C1 segment of cervical spinal cord (tissue), 14 donors: ENCODE measurements at places on chromosomes 7 and 10.

- DNase-seq = no peak
Measured at GRCh38 chr7:107471292-107472070, 1.6 kb downstream of the GPR22 start.

DNA sequence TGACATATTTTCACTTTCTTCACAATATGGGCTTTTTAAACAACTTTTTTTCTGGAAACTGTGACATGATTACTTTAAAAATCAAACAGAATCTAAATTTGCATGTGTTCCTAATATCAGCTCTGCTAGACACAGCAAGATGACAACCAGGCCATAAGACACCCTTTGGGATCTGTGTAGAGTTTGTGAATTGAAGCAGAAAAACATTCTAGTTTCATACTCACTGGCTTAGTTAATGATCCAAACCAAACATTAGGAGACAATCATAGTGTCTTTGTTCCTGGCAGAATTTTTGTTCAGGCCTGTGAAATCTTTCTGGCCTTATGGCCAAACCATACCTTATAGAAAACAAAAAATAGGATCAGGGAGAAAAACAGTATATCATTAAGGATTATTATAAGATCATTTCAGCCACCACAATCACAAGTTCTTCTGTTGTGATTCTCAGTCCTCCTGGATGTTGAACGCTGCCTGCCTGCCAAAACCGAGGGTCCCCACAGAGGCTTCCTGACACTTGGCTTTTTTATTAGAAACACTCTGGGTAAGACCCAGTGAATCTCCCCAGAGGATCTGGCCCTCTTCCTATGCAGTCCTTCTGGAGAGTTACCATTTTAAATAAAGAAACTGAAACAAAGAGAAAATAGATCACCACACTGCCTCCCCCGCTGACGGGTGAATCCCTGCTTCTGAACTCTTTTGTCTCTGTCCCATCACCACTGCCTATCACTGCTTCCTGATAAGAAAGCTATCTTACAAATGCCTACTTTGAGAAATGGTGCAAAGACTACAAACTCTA is 79.2 kb upstream of the PPP1R3C start:
- DNase-seq = no peak

DNA sequence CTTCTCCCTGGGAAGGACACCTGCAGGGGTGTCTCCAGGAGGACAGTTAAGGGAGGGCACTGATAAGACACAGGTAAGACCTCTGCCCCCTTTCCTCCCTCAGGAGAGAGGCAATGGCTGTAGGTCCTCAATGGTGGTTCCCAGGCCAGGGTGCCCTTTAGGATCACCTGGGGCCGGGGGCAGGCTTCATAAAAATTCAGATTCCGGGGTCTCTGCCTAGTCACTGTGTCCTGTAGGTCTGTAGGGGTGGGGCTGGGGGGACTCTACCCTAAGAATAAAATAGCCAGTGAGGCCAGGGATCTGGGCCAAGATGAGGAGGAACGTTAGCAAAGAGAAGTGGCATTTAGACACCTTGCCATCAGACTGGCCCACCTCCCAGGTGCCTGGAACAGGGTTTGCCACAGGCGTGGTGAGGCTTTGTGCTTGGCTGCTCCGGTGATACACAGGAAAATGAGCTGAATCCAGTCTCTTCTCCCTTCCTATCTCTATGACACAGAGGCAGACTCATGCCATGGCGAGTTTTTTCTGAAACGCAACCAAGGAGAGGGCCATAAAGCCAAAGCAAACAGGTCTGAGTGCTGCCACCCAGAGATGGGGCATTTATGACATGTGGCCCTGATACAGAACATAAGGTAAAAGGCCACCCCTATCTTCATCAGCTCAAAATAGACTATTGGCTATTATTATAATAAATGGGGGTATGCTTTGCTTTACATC is 52.6 kb downstream of the SH3PXD2A start:
- no peak for DNase-seq

DNA sequence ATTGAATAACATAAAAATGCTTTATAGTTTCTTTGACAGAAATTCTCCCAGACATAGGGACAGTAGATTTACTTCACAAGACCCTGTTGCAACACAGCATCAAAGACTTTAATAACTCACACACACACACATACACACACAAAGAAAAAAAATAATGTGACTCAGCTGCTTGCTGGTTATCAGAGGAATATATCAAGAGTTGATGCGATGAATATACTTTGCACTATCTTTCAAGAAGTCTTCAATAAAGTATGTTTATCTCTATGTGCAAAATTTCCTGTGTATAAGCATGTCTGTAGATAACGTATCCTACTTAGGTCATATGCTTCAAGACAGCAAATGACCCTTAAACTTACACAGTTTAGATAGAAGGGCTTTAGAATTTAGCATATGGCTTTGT is 243.1 kb downstream of the ARL4A start:
- DNase-seq = no peak

DNA sequence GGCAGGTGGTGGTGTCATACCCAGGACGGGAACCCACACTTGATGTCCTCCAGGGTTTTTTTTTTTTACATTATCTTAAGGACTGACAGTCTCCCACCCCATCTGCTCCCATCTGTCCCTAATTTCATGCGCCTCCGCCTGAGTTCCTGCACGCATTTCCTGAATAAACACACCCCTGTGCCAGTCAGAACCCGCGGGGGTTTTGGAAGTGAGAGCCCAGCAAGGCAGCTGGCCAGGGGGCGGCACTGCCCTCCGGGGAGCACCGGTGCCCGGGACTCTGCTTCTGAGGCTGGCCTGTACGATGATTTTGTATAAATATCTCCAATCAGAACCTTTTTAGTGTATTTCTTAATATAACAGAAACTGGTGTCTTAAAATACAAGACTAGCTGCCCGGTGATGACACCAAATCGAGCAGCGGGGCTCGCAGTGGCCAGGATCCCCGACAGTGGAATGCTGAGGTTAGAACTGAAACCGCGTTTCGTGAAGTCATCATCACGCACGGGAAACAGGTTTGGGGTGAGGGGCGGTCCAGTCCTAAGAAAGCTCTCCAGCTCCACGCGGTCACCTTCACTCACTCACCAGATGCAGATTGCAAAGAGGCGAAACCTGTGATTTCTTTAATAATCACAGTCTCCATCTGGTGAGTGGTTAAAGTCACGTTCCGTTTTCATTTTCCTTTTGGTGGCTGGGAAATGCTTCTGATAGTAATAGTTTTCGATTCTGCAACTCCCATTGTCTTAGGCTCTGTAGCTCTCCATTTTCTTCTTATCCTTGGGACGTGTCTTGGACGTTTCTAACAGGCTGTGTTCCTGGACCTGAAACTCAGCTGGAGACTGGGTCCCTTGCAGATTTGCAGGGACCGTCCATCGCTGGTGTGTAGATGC is 19.7 kb downstream of the BNIP3 start:
- DNase-seq = no peak

GRCh38 chr7:132232406-132232805 is 343.9 kb downstream of the PLXNA4 start:
- no peak for DNase-seq

GRCh38 chr7:37642028-37642540 is 41.5 kb upstream of the GPR141 start:
- no peak for DNase-seq

- DNase-seq = no peak
Measured at GRCh38 chr10:77641788-77642397, 4.3 kb upstream of the KCNMA1 start.

DNA sequence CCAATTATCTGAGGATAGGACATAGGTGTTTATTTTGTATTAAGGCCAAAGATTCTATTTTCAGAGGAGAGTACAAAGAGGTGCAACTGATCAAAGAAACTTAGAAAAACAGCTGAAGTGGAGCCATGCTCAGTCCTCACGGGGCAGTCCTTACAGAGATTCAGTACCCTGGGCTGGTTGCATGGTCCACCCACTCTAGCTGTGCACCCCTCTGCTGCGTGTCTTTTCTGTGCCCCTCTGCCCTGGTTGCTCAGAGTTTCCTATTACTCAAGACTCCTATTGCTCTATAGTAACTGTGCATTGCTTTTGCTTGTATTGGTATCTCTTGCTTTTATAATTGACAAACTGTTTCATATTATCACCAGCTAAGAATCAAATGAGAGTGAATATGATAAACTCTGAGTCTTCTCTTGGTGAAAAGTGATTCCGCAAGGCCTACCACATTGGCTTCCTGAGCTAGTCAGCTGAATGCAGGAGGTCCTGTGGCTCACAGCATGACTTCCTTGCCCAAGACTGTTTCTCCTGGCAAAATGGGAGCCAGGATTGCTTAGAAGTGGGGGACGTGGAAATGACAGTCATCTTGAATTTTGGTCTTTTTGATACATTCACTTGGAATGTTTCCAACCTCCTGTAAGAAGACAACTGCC is 137.0 kb downstream of the GLCCI1 start:
- no peak for DNase-seq

- no peak for DNase-seq
Measured at GRCh38 chr10:44477046-44477425, 92.1 kb upstream of the CXCL12 start.

GRCh38 chr10:131015271-131015670 is 296.2 kb downstream of the TCERG1L start:
- DNase-seq = no peak

DNA sequence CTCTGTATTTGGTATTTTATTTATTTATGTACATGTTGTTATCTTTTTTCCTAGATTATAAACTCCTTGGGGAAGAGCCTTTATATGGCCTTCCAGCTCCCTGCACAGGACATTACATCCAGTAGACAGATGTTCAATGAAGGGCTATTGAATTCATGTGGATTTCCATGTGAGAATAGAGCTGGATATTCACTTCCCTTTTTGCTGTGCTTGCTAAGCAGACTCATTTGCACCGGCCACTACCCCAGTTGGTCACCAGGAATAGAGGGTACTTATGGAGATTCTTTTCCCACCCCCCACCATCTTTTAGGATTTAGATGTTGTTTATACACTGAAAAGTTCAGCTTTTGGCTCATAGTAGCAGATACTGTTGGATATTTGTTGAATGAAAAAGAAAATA is 374.1 kb downstream of the NRG3 start:
- DNase-seq = no peak

DNA sequence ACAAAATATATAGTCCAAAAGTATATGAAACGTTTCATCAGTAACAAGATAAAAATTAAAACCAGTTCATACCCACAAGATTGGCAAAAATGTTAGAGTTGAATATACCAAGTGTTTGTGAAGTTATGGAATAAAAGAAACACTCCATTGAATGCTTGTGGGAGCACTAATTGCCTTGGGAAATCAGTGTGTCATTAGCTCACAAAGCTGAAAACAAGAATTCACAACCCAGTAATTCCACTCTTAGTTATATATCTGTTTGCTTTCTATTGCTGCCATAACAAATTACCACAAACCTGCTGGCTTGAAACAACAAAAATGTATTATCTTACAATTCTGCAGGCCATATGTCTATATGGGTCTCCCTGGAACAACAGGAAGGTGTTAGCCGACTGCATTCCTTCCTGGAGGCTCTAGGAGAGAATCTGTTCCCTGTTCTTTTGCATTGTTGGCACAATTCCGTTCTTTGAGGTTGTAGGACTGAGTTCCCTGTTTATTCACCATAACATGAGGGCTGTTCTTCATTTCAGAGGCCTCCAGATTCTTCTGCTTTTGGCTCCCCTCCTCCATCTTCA is 45.7 kb downstream of the SEM1 start:
- DNase-seq = no peak

- DNase-seq = no peak
Measured at GRCh38 chr10:31135171-31135570, 103.5 kb upstream of the ZNF438 start.

- no peak for DNase-seq
Measured at GRCh38 chr7:88317422-88317821, 10.7 kb upstream of the STEAP4 start.

DNA sequence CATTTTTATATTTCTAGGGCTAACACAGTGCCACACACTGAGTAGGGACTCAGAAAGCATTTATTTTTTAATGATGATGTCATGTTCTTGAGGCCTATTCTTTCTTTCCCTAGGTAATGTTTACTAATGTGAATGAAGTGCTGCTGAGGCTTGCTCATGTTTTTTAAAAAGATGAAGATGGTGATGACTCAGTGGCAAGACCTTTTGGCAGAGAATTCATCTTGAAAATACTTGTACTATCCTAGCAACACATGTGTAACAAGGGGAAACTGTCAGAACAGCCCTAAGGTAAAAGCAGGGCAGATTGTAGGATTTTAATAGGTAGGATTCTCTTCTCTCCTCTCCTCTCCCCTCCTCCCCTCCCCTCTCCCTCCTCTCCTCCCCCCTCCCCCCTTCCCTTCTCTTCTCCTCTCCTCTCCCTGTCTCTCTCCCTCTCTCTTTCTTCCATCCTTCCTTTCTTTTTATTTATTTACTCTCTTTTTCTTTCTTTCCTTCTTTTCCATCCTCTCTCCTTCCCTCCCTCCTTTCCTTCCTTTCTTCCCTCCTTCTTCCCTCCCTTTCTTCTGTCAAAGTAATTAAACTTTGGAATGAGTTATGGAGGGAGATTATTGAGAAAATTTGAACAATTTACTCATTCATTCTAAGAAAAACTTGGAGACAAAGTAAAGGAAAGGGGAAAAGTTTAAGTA is 75.3 kb downstream of the ZNF92 start:
- no peak for DNase-seq

DNA sequence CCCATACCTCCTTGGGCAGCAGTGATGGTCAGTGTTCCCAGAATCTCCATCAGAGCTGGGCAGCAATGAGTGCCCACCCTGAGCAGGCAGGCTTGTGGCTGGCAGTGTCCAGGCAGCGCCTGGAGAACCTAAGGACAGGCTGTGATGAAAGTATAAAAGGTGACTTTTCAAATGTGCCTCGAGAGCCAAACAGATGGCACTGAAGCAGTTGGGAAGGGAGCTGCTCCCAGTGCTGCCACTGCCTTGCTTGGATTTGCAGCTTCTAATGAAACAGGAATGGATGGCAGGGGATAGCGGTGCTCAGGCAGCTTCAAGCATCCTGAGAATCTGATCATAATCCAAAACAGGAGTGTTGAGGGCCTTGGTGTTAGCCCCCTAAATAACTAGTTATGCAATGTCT is 179.8 kb upstream of the AOAH start:
- DNase-seq = no peak

DNA sequence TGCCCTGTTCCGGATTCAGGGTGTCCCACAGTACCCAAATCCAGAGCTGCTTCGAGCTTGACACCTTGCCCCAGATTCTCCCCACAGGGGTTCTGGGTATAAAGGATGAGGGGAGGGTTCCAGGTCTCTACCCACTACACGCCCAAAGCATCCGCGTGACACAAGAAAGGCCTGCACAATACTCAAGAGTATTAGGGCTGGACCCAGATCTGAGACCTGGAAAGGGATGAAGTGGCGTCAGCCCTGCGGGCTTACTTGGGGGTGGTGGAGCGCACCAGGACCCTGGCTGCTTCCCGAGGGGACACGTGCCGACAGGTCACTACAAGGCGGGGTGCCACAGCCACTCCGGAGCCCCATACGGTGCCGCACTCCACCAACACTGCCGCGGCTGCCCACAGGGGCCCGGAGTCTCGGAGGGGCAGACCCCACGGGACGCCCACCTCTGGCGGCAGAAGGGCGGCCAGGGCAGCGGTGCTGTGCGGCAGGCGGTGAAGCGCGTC is 1.3 kb downstream of the TYSND1 start:
- DNase-seq = no peak

DNA sequence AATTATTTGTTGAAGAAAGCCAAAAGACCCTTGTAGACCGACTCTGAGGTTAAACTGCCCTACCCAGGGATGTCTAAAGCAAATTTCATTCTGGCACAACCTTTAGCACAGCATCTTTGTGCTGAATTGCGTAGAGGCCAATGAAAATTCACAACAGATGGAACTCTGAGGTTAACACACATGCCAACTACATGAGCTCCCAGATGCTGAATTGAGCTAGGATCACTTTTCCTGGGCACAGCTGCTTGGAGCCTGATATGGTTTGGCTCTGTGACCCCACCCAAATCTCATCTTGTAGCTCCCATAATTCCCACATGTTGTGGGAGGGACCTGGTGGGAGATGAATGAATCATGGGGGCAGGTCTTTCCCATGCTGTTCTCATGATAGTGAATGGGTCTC is 158.0 kb upstream of the PTN start:
- no peak for DNase-seq
